ENCODE measurements at places on chromosomes 12 and 14.

GRCh38 chr12:95185072-95185471 is 32.2 kb downstream of the FGD6 start:
- DNase-seq, result no peak

DNA sequence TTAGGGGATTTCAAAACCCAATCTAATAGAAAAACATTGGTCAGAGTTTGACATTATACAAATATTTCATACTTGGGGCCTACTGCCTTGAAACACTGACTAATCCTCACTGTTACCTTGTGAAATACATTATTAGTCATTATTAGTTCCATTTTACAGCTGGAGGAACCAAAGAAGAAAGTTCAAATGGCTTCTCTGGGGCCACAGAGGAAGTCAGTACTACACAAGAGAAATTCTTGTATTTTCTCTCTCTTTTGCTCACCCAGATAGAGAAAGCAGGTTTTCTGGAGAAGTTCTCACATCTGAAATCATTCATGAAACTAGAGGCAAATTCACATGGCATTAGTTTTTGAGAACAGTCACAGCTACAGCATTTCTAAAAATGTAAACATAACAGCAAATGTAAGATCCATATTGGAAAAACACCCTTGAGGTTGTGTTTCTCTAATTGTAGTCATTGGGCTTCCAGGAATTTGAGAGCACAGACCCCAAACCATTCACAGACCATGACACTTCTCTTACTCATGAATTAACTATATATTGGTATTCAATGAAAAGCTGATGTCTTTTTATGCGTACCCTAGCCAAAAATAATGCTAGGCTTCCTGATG is 83.0 kb downstream of the LLPH start:
- DNase-seq, result no peak

GRCh38 chr14:30180219-30180618 is 252.6 kb upstream of the PRKD1 start:
- DNase-seq, result no peak

DNA sequence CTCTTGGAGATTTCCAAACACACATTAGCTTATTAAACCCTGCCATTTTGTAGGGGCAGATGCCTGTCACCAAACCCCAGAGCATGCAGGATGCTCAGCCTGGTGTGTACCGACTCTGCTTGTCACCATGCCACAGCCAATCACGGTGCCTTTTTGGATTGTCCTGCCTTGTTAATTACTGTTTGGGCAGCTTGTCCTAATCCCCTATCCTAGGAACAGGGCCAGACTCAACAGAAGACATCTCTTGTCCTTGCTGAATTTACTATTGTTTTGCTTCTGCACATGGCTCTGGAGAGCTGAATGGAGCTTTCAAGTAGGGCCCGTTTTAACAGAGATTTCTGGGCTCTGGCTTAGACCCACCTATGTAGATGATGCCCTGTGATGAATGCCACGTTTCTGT is 388.5 kb downstream of the AACS start:
- DNase-seq, result no peak

- DNase-seq, result no peak
Measured at GRCh38 chr14:93971635-93972027, 4.7 kb downstream of the ASB2 start.

DNA sequence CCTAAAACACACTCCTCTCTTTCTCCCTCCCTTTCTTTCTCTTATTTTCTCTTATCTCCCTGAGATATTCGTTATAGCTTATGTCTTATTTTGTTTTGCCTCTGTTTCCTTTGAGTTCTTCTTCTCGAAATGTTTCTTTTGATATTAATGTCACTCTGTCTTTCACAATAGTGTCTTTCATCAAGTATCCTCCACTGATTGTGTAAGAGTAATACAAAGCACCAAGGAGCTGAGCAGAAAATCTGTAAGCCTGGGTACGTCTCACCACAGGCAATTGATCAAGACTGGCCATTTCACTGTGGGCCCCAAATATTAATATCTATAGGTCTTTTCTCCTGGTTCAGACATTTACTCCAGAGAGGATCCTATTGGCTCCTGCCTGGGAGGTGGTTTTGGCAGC is 4.8 kb upstream of the LYZ start:
- DNase-seq, result no peak

DNA sequence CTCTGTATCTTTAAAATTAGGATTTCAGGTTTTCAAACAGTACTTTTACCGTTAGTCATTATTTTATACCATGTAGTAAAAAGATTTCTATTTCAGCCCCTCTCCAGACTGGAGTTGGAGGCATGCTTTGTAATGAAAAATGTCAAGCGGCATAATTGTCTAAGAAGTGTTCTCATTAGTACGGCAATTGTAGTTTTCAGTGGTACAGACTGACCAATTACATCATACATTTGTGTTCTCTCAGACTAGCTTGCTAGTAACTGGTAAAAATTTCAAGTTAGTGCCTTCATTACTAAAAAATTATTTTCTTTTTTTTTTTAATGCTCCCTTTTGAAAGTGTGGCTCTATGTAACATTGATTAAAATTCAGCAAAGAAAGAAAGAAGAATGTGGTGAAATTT is 4.5 kb downstream of the USP30 start:
- no peak for DNase-seq

All from left renal cortex interstitium (tissue), 4 donors.